ENCODE measurements at places on chromosomes 5 and 9.

- no peak for DNase-seq
Measured at GRCh38 chr5:76379316-76379715, 23.8 kb upstream of the IQGAP2 start.

DNA sequence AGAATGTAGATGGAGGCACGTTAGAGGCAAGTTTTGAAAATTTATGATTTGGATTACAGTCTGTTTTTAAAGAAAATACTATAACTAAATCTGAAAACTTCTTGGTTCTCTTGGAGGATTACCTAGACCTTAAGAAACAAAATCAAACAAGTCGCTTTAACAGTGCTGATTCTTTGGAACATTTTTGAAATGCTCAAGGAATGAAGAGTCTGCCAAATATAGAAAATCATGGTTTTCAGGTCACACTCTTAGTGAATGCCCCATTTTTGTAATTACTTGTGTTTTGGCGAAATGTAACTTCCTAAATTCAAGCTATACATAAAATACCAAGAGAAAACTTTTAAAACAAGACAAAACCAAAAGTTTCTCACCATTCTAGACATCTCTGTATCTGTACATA, 93.2 kb downstream of the EQTN start:
- peak; percentile 29 for DNase-seq

GRCh38 chr5:39257554-39257953, 38.2 kb upstream of the FYB1 start:
- no peak for DNase-seq

DNA sequence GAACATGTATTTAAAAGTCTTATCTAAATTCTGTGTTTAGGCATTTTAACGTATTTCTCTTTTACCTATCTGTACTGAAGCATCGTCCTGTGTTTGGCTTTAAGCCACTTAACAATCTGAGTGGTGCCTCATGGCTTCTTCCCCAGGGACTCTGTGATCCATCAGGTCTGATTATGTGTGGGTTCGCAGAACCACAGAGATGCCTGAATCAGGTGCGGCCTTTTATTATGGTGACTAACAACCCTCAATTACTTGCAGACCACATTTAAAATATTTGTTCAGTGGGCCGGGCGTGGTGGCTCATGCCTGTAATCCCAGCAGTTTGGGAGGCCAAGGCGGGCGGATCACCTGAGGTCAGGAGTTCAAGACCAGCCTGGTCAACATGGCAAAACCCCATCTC, 39.6 kb upstream of the SAP30L start:
- no peak for DNase-seq

DNA sequence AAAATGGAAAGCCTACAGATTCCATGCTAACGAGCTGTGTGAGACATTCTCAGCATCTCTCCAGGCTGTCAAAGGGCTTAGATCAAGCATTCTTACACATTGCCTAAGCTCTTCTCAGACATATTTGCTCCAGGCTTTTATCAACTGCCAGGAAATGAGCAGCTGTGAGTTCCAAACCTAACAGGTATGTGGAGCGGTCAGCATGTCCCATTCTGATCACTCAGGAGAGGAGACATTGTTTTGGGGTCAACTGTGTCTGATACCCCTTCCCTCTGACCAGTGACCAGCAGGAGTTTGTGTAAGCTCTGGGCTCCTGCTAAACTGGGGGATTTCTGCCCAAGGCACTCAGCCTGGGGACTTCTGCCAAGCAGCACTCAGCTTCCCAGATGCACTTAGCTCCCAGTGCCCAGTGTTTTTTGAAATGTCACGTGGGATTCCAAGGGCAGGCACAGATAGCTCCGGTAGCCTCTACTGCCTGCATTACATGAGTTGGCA, 229.1 kb downstream of the SEC61B start:
- peak; percentile 26 for DNase-seq
